ENCODE measurements at places on chromosomes 1 and 21.

- DNase-seq: peak; percentile 19
Observed at GRCh38 chr1:7379441-7379971, 391.6 kb upstream of the VAMP3 start.

GRCh38 chr1:109312978-109313775, 6.4 kb upstream of the MYBPHL start:
- no peak for DNase-seq

- no peak for DNase-seq
Observed at GRCh38 chr21:42993051-42993712, 18.8 kb downstream of the PKNOX1 start.

DNA sequence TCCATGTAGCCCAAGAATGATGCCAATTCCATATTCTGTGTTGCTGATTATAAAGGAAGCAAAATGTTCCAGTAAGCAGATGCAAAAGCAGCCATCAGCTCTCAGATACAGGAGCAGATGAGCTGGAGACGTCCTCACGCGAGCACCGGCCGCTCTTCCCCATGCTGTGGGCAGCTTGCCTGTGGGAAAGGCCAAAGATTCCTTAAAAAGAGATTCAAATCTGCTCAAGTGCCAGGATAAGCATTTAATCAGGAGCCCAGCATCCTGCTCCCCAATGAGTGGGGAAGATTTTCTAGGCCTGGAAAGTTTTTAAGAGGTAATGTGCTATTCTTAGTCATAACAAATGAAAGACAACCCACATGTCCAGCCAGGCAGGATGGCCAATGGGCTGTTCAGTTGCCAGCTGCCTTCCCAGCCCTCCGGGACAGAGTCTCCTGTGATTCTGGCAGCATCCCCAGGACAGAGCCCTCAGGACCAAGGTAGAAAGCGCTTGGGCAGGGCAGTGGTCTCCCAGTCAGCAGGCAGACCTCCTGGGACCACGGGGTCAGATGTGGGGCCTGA, 108.2 kb upstream of the TMPRSS2 start:
- no peak for DNase-seq

GRCh38 chr21:32070126-32070525, 197.3 kb downstream of the HUNK start:
- no peak for DNase-seq

- DNase-seq: no peak
Observed at GRCh38 chr21:34595457-34595856, 19.5 kb downstream of the RCAN1 start.

DNA sequence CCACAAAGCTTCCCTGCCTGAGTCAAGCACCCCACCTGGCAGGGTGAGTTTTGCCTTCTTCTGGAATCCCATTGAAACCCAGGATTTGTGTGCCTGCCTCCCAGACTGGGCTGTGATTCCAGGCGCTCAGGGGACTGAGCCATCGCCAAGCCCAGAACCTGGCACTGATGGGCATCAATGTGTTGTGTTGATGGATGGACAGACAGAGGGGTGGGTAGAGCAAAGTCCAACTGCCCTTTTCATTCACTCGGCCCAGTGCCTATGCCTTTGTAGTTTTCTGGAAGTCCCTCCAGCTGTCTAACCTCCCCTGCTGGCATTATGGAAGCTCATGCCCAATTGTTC, 66.0 kb upstream of the LAPTM5 start:
- no peak for DNase-seq

- DNase-seq: no peak
Observed at GRCh38 chr1:187948170-187948794, 1119.5 kb downstream of the PLA2G4A start.

DNA sequence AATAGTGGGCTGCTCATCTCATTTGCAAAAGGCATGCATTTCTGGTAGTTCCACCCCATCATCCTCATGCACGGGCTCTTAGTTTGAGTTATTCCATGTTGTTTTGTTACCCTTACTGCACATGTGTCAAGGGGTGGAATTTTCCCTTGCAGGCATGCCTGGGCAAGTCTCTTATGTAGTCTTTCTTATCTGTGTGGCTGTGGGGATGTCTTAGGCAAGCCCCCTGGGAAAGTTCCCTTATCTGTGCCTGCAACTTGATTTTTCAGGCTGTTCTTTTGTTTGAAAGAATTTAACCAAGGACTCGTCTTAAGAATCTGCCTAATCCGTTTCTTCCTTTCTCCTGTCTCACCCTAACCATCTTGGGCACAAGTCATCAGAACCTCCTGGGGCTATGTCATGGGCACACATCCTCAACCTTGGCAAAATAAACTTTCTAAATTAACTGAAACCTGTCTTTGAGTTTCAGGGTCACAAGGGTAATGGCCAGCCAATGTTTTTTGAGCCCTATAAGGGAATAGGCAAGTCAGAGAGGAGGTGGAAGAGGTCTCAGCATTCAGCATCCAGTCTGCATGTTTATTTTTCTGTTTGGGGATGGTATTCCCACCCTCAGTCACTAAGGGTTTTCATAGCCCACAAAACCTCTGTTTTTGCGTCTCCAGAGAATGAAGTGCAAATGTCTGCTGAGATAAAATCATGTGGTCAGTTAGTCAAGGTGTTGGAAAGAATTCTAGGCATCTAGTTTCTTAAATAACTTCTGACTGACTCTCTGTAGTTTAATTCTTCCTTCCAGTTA, 579.7 kb downstream of the PLA2G4A start:
- DNase-seq: no peak

- no peak for DNase-seq
Observed at GRCh38 chr1:203684094-203684493, 57.5 kb downstream of the ATP2B4 start.

DNA sequence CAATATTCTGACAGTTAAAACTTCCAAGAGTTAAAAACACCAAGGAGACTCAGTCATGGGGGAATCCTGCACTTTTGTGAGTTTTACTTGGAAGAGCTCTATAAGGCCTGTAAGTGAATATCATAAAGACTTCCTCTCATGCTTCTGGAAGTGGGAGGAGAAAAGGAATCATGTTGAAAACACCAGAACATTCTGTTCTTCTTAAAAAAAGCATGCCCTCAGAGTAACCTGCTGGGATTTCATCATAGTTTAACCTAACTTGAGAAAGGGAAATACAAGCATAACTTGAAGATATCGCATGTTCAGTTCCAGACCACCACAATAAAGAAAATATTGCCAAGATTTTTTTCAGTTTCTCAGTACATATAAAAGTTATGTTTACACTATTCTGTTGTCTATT, 51.9 kb downstream of the COL11A1 start:
- no peak for DNase-seq

DNA sequence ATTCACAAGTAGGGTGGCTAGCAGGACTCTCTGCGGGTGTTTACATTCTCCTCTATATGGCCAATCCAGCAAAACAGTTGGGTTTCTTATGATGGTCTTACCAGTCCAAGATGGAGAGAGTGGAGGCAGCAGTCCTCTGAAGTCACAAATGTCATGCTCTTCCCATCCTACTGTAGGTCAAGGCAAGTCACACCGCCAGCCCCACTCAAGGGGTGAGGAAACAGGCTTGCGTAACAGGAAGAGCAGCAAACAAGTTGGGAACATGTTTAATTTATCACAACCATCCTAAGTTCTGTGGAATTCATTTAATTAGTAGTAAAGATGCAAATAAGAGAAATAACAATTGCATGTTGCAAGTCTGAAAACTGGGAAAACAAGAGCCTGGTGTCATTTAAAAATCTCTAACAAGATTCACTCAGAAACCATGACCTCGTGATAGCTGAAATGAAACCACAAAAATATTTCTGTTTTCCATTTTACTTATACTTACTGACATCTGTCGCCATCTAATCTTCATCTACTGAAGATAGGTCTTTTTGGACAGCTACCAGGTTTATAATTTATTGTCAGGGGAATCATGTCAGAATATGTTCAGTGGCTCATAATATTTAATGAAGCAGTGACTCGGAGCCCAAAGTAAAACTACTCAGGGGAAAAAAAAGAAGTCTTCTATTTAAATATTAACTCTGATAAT, 349.1 kb upstream of the FMN2 start:
- DNase-seq: no peak

- peak; percentile 80 for DNase-seq
Observed at GRCh38 chr1:156896490-156897033, 3.0 kb downstream of the PEAR1 start.

DNA sequence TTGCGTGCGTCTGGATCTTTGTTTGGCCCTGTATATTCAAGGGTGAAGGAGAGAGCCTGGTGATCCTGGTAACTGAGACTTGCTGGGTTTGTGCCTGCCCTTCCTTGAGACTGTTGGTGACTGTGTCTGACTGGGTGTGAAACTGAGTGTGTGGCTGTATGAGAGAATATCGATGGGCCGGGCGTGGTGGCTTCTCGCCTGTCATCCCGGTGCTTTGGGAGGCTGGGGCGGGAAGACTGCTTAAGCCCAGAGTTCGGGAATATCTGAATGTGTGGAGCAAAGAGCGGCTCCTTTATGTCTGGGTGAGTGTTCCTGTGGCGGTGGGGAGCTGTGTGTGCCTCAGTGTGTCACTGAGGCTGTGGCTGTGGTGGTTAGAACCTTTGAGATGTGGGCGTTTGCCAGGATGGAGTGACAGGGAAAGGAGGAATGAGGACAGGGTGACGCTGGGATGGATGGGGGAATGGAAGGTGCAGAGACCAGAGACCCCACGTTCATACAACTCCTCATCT, 2.7 kb upstream of the MARCKSL1 start:
- DNase-seq: no peak

DNA sequence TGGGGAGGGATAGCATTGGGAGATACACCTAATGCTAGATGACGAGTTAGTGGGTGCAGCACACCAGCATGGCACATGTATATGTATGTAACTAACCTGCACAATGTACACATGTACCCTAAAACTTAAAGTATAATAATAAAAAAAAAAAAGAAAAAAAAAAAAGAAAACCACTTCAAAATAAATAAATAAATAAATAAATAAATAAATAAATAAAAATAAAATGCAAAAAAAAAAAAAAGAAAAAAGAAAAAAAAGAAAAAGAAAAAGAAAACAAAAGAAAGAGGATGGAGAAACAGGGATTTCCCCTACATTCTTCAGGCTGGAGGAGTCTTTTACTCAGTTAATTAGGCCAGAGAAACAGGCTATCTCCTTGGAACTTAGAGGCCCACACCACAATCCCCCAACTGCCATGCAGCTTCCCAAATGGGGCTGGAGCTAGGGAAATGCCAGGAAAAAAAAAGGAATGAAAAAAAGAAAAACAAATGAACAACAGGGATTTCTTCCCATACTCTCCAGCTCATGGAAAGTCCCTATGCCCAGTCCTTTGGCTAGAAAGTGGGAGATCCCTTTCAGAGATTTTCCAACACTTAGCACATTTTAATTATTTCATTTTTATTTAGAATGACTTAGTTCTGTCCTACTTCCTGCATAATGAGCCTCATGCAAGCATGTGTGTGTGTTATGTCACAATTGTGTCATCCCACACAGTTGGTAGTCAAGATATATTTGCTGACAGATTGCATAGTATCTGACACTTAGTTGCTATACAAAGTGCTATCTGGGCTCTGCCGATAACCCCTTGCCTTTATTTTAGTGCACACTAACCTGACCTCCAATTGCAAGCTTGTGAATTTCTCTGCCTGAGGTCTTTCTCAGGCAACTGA, 486.4 kb downstream of the PLPP3 start:
- no peak for DNase-seq

DNA sequence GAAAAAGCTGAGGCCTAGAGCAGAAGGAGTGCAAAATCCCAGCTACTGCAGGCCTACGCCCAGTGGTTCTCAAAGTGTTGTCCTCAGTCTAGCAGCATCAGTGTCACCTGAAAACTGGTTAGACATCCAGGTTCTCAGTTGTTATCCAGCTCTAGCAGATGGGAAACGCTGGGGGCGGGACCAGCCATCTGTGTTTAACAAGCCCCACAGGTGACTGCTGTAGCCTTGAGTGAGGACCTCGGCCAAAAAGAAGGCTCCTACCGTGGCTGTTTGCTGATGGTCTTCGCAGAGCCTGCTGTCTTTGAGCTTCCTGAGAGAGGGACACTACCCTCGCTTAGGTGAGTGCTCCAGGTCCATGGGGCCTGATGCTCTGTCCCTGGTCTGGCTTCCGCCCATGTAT, 69.7 kb downstream of the LRRN2 start:
- DNase-seq: no peak
